Suppressor macrophage treated with lipopolysaccharide for 1 hour (primary cell): ENCODE measurements at places on chromosomes 4 and X.

DNA sequence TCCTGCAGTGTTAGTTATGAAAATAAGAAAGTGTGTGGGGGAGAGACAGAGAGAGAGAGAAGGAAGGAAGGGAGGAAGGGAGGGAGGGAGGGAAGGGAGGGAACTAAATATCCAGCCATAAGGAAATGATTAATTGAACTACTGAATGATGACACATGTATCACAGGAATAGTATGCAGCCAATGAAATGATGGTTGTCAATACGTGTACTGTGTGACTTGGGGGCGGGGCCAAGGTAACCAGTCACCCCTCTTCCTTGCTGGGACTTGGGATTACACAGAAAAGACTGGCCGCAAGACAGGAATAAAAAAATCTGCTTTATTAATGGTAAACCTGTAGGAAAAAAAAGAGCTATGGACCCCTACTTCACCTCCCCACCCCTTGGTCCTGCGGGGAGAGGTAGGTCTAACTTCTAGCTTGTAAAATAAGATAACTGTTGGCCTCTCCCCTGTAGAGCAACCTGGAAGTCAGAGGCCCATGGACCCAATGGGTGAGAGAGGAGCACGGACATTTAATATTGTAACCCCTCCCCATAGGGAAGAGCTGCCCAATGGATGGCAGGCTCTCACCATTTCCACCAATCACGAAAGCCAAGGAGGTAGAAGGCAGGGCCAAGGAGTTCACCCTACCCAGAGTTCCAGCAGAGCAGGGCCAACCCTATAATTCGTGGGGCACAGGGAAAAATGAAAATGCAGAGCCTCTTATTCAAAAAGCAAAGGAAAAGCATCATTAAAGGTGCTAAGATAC, 7.4 kb downstream of the PPP2R2C start:
- no peak for DNase-seq

DNA sequence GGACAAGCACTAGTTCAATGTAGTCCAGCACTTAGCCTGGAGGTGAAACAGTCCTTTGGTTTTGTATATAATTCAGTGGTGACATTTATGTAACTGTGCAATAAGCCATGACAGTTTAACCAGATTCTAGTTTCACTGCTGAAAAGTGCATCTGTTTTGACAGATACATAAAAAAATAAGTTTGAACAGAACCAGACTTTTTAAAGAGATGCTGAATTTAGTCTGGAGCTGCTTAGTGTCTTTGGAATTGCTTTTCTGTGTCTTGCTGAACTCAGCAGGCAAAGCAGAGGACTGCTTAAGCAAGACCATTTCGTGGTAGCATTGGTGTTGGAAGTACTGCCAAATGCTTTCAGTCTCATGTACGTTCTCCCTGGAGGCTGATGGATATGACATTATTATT, 393.5 kb downstream of the MAPK10 start:
- no peak for DNase-seq

GRCh38 chr4:54215379-54216077, 13.6 kb upstream of the PDGFRA start:
- DNase-seq = no peak

DNA sequence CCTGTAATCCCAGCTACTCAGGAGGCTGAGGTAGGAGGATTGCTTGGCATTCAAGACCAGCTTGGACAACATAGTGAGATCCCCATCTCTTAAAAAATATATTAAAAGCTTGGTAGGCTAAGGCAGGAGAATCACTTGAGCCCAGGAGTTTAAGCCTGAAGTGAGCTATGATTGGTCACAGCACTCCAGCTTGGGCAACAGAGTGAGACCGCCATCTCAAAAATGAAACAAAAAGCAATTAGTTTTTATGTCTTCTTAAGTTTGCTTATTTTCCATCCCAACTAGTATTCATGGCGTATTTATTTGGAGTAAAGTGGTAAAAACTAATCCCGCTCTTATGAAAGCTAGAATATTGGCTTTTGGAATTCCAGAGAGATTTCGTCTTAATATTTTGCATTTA, 25.4 kb upstream of the PDE5A start:
- DNase-seq = no peak

- DNase-seq = peak; percentile 86
These were observed 31.7 kb downstream of the GAB3 start for GRCh38 chrX:154719132-154719675.

- DNase-seq = no peak
These were observed 111.1 kb downstream of the RTL3 start for GRCh38 chrX:78548012-78548411.

DNA sequence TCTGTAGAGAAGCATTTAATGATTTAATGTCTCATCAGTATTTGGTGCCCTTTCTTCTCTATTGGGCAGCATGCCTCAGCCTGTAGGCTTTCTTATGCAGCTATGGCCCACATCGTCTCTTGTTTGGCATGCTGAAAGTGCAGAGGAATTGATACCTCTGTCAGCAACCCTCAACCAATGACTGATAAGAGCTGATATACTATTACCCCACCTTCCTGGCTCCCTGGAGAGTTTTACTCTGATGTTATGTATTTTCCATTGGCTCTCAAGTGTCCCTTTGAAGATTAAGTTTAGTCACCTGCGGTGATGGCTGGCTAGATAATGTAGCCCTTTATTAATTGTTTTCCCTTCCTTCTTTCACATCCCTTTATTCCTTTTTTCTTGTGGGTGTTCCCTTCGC, 41.2 kb upstream of the PDHA2 start:
- no peak for DNase-seq

GRCh38 chrX:23742174-23742696, 841 bp downstream of the ACOT9 start:
- DNase-seq = no peak

GRCh38 chr4:76950052-76950955, 752 bp downstream of the SEPTIN11 start:
- DNase-seq = peak; percentile 93

GRCh38 chr4:168390041-168390440, 71.5 kb upstream of the DDX60 start:
- no peak for DNase-seq

DNA sequence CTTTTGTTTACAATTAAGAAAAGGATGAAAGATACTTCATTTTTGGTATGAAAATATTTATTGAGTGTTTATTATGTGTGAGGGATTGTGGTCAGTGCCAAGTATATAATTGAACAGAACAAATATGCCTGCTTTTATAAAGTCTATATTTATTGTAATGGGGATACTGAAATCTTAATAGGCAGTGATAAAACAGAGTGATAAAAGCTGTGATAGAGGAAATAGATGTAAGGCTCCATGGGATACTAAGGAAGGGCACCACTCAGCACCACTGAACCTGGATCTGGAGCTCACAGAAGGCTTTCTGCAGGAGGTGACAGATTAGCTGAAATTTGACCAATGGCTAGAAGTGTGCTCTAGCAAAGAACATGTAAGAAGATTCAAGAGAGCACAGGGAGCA, 263.5 kb downstream of the C4orf33 start:
- no peak for DNase-seq

DNA sequence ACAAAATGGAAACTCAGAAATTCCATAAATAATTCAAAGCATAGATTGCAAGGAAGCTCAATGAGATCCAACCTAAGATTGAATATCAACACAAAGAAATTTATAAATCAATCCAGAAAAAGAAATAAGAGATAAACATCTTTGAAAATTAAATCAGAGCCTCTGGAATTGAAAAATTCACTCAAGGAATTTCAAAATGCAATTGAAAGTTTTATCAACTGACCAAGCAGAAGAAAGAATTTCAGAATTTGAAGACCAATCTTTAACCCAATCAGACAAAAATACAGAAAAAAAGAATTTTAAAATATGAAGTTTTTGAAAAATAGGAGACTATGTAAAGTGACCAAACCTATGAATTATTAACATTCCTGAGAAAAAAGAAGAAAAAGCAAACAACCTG, 134.1 kb downstream of the GASK1B start:
- DNase-seq = no peak

GRCh38 chr4:38759113-38759789, 23.5 kb downstream of the TLR10 start:
- DNase-seq = peak; percentile 77
